ENCODE measurements at places on chromosomes 13 and 19. TPM values are rescaled to one million over a fixed set of nuclear protein-coding genes. Genes with fewer than 3 reads are reported as not detected.

The CEACAM19 gene
- 1.3 TPM for total RNA-seq

The OR7D2 gene
- total RNA-seq = not detected

The ERVK3-1 gene
- 45.0 TPM for total RNA-seq

The ZNF8 gene
- 7.6 TPM for total RNA-seq

The FBXW9 gene
- total RNA-seq = 12.2 TPM

The DHRS12 gene
- 3.3 TPM for total RNA-seq
